Cardiac muscle cell (in vitro differentiated cells and primary cell): ENCODE measurements at places on chromosomes 7 and 10.

DNA sequence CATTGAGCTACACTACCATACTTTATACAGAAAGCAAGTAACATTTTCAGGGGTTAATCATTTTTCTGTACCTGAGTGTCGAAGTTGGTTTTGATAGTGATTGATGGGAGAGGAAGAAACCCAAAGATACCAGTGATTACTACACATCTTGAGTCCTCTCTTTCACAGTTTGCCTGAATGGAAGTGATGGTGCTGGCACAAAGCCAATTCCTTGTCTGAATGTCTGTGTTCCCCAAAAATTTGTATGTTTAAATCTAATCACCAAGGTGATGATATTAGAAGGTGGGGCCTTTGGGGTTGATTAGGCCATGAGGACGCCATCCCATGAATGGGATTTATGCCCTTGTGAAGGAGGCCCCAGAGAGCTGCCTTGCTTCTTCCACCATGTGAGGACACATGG, 696.9 kb upstream of the ANKRD30A start:
- no peaks in the 10 kb centered on the region for H3K27me3 ChIP-seq
- H3K27ac ChIP-seq = no peak overlapping the region
- no peaks in the 10 kb centered on the region for H3K36me3 ChIP-seq
- no peaks in the 10 kb centered on the region for H3K4me1 ChIP-seq
- DNase-seq = no peak

GRCh38 chr7:153193144-153193595, 433.6 kb downstream of the ACTR3B start:
- no peaks in the 10 kb centered on the region for H3K27me3 ChIP-seq
- H3K4me3 ChIP-seq = no peak overlapping the region
- H3K36me3 ChIP-seq = no peaks in the 10 kb centered on the region
- peak; percentile 27 for DNase-seq
- no peaks in the 10 kb centered on the region for H3K4me1 ChIP-seq
- no peak overlapping the region for H3K27ac ChIP-seq

DNA sequence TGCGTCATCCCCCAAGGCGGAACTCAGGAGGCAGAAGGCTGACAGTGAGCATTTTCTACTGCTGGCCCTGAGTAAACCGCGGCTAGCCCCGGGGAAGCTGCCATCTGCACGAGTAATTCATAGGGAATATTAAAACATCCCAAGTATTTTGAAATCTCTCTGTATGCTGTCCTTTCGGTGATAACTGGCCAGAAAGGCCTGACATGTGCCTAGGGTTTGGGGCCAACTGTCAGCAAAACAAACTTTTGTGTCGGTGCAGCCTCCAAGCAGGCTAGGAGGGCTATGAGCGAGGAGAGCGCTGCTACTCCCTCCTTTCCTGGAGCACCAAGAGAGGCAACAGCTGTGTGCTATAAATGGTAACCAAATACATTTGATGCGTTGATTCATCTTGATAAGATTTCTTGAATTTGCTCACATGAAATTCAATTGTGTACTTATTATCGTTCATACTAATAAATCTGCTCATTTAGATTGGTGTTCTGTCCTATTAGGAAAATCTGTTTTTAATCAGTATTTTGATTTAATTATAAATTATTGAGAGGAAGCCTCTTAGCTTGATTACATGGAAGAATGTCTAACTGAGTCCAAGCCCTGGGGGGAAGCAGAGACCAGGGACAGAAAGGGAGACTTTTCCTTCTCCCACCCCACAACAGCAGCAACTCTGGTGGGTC, 124.4 kb upstream of the NPS start:
- H3K4me3 ChIP-seq = no peak overlapping the region
- no peak overlapping the region for H3K27ac ChIP-seq
- H3K36me3 ChIP-seq = peaks cover 4% of the 10 kb centered on the region
- DNase-seq = peak; percentile 3
- H3K27me3 ChIP-seq = no peaks in the 10 kb centered on the region

- no peaks in the 10 kb centered on the region for H3K27me3 ChIP-seq
- H3K36me3 ChIP-seq = no peaks in the 10 kb centered on the region
- H3K4me1 ChIP-seq = no peaks in the 10 kb centered on the region
- H3K27ac ChIP-seq = no peak overlapping the region
Measured at GRCh38 chr10:8137726-8138125, 83.2 kb downstream of the GATA3 start.

GRCh38 chr7:42380401-42380800, 143.4 kb upstream of the GLI3 start:
- no peak overlapping the region for H3K4me3 ChIP-seq
- H3K27me3 ChIP-seq = no peaks in the 10 kb centered on the region
- peak; percentile 9 for DNase-seq
- H3K4me1 ChIP-seq = no peaks in the 10 kb centered on the region
- no peaks in the 10 kb centered on the region for H3K36me3 ChIP-seq

DNA sequence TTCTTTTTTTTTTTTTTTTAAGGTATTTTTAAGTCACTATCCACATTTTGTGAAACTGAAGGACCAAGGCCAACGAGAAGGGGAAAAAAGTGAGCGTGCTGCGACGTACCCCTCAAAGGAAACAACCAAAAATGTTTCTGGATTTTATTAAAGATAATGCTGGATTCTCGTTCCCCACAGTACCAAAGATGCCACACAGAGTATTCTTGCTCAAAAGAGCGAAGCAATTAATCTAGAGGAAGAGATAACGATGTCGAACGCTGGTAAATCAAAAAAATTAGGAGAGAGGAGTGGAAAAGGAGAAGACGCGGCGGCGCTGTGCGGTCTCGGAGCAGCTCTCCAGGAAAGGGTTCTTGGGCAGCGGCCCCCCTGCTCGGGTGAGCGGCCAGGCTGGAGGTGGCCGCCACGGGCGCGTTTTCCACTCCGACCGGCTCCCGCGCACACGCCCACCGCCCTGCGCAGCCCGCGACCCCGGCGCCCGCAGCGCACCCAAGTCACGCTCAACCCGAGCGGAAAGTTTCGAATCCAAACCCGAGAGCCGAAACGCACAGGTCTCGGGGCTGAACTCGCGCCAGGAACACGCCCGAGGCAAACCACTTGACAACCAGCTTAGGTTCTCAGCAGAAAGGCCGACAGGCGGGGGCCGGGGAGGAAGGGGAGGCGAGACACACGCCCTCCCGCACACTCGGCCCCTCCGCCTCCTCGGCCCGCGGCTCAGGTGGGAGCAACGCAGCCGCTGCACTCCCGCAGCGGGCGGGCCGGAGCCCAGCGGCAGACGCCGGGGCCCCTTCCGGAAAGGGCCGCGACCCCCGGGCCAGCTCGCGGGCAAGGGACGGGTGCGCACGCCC, 989 bp downstream of the SRPK2 start:
- peak overlapping the region; percentile 95 for H3K4me3 ChIP-seq
- no peaks in the 10 kb centered on the region for H3K36me3 ChIP-seq
- peak; percentile 54 for DNase-seq
- peaks cover 3% of the 10 kb centered on the region for H3K4me1 ChIP-seq
- peak overlapping the region; percentile 10 for H3K27ac ChIP-seq

- no peak overlapping the region for H3K4me3 ChIP-seq
- DNase-seq = no peak
- H3K27ac ChIP-seq = no peak overlapping the region
- no peaks in the 10 kb centered on the region for H3K4me1 ChIP-seq
- no peaks in the 10 kb centered on the region for H3K27me3 ChIP-seq
Measured at GRCh38 chr7:47591655-47592572, 10.0 kb upstream of the TNS3 start.

DNA sequence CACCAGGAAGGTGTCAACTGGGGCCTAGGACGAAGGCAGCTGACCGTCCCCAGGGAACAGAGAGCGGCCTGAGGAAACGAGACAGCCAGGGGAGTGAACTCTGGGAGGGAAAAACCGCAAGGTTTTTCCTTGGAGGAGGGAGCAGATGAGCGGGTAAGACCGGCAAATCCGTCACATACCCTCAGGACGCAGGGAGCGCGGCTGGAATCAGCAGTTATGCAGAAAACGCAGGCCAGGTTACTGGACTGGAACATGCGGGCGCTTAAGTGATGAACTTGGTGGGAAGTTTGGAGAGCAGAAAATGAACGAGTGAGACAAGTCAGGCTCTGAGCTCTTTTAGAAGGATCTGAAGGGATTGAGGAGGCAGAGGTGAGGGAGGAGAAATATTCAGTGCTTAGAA, 76.7 kb downstream of the BMS1 start:
- no peak overlapping the region for H3K4me3 ChIP-seq
- no peaks in the 10 kb centered on the region for H3K36me3 ChIP-seq
- no peak for DNase-seq
- H3K27me3 ChIP-seq = peaks cover 3% of the 10 kb centered on the region

DNA sequence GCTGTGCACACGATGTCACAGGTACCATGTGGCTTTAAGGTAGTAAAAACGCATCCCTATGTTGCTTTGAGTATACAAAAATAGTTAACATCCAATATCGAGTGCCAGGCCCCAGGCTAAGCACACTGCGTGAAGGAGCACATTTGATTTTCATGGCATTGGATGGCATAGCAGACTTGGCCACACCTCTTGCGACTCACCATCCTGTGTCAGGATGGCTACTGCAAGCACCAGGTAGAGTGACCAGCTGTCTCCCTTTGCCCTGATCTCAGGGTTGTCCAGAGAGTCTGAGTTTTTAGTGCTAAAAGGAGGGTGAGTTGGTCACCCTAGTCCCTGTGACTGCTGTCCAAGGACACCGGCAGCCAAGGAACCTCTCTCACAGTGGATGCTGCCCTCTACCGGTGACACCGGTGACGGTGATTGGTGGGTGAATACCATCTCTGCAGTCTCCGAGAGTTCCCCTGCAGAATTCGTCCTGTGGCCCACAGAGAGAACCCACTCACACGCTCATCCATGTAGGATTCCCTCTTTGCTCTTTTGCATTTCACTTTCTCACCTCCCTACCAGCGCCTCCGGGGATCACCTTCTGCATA, 76.1 kb downstream of the BICC1 start:
- H3K27ac ChIP-seq = no peak overlapping the region
- H3K4me1 ChIP-seq = no peaks in the 10 kb centered on the region
- H3K27me3 ChIP-seq = no peaks in the 10 kb centered on the region
- H3K4me3 ChIP-seq = no peak overlapping the region
- DNase-seq = peak; percentile 18
